A172 (cell line): ENCODE measurements at places on chromosomes 11 and 22.

DNA sequence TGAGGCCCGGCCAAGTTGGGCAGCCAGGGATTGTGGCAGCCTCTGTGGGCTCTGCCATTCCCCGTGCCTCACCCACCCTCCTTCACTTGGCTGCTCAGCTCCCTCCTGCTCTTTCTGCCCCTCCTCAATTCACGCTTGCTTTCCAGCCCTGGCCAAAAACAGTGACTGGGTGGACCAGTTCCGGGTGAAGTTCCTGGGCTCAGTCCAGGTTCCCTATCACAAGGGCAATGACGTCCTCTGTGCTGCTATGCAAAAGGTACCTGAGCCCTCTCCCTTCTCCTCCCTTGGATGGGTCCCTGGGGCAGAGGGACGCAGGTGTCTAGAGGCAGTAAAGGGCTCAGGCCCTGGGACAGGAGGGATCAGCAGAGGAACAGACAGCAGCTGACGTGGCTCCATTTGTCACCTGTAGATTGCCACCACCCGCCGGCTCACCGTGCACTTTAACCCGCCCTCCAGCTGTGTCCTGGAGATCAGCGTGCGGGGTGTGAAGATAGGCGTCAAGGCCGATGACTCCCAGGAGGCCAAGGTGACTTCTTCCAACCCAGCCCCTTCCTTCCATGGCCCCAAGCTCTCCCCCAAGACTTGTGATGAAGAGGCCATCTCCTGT is 2.7 kb downstream of the FREY1 start:
- DNase-seq: no peak

DNA sequence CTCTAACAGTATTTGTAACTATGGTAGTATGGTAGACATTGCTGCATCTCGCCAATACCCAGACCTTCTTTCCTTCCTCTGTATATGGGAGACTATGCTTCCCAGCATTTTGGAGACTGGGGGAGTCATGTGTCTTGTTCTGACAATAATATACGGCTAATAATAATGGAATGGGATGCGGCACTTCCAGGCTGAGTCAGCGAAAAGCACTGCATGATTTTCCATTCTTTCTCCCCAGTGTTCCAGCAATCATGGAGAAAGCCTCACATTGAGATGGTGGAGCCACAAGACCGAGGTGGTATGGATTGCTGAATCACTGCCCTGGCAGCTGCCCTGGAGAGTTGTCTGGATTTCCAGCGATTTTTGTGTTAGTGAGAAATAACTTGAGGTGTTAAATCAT is 77.1 kb upstream of the FIBIN start:
- DNase-seq: no peak

DNA sequence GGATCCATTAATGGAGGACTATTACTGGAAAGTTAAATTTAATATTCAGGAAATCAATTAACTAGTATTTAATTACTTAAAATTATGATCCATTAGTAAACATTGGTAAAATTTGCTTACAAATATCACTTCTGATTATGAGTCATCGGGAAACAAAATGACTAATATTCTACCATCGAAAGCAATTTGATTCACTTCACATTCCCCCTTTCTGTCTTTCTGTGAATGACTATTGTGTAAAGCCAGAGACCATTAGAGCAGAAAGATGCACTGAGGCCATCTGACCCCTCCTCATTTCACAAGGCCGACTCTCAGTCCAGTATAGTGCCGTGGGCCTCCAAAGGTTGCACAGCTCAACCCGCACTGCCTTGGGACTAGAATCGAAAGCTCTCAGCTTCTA is 619.0 kb downstream of the OPCML start:
- no peak for DNase-seq

- DNase-seq: no peak
These were observed 82.1 kb downstream of the EMSY start for GRCh38 chr11:76526878-76527277.

GRCh38 chr11:8766988-8767374 is 84.4 kb downstream of the RPL27A start:
- no peak for DNase-seq

GRCh38 chr22:32644252-32645100 is 157.0 kb upstream of the TIMP3 start:
- peak; percentile 74 for DNase-seq

DNA sequence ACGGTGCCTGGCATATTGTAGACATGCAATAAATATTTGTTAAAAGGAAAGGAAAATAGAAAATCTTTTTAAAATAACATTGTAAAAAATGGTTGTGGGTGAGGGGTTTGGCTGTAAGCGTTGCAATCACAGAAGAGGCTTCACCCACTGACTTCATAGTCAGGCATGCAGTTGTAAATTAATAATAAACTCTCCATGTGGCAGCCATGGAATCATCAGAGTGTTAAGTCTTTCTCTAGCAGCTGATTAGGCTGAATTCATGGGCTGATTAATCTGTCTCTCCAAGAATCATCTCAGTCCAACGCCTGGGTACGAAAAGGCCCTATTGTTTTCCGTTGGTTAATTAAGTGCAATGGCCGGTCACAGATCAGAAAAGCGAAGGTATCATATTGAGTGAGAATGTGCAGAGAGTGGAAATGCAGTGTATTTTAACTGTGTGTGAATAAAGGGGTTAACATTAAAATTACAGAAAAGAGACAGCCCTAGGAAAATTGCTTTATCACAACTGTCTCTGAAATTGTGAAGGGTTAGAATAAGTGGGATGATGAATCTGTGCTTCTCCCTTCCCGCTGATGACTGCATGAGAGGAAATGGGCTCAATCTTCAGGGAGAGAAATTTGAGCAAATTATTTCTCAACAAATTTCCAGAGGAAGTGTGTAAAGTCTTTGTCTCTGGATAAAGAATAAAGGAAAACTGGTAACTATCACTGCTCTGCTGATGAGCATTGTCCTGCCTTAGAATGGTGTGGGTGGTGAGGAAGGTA is 269.0 kb downstream of the FAM76B start:
- no peak for DNase-seq

DNA sequence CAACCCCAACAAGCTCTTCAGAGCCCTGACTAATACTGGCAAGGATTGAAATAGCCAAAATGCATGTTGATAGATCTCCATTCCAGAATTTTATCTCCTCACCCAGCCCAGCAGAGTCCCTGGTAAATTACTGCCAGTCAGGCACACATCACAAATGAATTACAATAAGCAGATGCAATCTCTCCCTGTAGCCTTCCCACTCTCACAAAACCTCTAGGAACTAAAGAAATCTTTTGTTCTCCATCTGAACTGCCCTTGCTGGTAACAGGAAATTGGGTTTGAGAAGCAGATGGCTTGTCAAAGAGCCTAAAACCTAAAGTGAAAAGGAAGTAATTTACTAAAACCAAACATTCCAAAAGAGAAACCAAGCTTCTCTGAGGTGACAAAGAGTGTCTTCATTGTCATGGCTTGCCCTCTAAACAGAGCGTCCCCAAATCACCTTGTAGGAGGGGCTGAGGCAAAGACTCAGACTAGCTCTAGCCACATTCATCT is 59.5 kb downstream of the FAM168A start:
- no peak for DNase-seq

DNA sequence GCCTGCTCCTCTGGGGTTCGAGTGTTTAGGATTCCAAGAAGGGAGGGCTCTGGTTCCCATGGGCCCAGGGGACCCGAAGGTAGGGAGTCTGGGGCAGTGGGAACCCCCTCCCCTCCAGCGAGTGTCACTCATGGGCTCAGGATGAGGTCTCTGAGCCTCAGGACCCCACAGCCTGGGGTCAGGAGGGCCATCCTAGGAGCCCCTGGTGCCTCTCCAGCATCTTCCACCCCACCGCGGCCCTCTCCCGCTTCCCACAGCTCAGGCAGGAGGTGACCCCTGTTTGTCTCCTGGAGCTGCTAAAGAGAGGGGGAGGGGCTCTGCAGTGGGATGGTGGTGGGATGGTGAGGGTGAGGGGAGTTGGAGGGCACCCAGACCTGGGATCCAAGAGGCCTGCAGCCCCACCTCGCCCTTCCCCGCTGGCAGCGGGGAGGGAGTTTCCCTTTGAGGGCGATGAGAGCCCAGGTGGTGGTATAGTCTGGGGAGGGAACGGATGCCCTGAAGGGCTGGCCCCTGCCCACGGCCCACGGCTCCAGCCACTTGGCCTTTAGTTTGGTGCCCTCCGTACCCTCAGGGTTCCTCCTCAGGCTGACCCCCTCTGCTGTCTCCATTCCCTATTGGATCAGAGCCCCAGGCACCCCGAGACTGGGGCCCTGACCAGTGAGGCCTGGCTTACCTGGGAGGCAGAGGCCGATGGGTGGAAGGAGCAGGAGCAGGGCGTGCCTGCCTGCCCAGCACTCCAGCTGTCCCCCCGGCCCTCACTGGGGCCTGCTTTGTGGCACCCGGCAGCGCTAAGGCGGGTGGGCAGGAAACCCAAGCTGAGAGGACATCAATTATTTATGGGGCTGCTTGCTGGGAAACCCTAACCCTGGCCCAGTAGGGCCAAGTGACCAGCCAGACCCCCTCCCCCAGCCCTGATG is 1.1 kb upstream of the CABP4 start:
- no peak for DNase-seq

DNA sequence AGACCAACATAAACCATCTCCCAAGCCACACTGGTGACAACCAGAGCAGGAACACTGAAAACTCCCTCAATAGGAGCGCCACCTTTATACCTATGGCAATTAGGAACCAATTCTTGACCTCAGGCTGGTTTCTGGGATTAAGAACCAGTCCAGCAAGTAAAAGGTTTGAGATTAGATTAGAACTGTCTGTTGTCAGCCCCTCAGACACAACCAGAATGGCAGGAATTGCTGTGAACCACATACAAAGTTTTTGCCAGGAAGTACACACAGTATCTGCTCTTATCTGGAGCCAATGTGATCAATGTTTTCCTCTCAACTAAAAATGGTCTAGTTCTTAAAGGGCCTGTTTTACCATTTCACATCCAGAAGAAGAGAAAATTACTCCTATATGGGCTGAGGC is 55.2 kb downstream of the RBFOX2 start:
- DNase-seq: no peak

- DNase-seq: no peak
These were observed 774.4 kb downstream of the LUZP2 start for GRCh38 chr11:25271301-25271700.

GRCh38 chr11:120715239-120715638 is 203.7 kb downstream of the GRIK4 start:
- no peak for DNase-seq

GRCh38 chr22:40922484-40923303 is 28.5 kb upstream of the RBX1 start:
- peak; percentile 40 for DNase-seq

DNA sequence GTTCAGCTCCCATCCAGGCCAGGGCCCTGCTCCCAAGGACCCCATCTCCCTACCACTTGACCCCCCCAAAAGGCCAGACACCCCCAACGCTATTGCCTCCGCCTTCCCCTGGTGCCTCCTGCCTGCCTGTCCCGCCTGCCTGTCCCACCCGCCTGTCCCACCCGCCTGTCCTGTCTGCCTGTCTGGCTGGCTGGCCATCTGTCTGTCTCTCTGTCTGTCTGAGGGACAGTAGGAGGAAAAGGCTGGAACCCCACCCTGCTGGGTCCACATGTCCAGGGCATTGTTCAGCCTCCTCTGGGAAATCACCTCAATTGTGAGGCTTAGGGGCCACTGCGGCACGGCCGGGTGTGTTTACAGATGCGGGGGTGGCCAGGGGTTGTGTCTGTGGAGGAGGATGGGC is 25.3 kb upstream of the CBX7 start:
- no peak for DNase-seq

- no peak for DNase-seq
These were observed 649.9 kb upstream of the LUZP2 start for GRCh38 chr11:23846902-23847422.

DNA sequence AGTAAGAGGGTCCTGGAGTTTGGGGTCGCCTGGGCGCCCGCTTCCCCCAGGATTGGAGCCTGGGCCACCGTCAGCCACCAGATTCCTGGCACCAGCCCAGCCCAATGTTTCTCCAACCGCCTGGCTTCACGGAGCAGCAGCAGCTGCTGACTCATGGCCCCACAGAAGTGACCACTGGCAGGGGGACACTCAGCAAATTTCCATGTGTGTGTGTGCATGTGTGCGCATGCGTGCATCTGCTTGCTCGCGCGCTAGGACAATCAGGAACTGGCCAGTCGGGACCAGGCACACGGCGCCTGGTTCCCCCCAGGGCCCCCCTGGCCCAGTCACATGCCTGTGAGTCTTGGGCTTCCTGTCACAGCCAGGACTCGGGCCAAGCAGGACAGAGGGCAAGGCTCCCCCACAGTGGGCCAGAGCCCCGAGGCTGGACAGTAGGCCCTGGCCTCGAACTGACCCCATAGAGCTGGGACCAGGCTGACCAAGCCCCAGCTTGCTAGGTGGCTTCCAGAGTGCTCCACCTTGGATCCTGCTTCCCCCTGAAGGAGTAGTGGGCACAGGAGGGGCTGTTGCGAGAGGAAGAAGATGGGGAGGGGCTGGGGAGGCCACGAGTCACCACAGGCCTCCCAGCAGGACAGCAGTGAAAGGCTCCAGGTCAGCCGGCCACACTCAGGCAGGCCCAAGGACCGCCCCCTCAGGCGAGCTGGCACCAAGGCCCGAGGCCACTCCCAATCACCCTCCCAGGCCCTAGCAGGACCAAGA is 3.2 kb downstream of the CTSD start:
- DNase-seq: peak; percentile 97

- no peak for DNase-seq
These were observed 60.0 kb downstream of the ENTHD1 start for GRCh38 chr22:39833610-39834009.

- no peak for DNase-seq
These were observed 18.2 kb upstream of the IGSF9B start for GRCh38 chr11:133974836-133975487.

- no peak for DNase-seq
These were observed 4.9 kb downstream of the USP18 start for GRCh38 chr22:18154821-18155390.

DNA sequence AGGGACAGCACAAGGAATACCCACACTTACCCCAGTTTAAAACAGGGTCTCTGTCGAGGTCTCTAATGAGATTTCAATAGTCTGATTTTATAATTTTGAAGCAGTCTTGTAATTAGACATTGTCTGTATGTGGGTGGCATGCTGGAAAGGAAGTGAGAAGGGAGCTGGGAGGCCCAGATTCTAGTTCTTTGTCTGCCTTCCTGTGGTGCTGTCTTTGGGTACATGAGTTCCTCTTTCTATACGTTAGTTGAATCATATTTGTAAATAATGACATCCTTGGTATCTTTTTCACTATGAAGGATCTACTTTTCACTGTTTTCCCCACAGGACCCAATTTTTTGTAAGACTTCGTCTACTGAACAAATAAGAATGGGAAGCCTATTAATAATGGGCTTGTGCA is 42.0 kb upstream of the TENM4 start:
- DNase-seq: no peak

DNA sequence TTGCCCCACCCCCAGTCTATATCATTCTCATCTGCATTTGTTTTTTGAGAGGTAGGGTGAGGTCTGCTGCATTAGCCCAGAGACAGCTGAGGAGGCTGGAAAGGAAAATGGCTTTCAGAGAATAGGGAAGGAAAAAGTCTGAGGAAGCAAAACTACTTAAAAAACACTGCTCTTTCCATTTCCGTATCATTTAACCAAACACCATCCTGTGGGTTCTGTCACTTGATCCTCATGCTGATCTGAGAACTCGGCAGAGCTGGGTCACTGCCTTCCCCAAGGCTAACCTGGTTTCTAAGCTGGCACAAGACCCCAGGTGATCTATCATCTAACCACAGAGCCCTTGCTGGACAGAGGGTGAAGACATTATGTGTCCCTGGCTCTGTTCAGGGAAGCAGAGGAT is 1.2 kb downstream of the FOLR2 start:
- no peak for DNase-seq
